NCI-H1436 treated with DMSO at 0.1 percent for 48 hours (cell line): ENCODE measurements at places on chromosomes 7 and 10.

DNA sequence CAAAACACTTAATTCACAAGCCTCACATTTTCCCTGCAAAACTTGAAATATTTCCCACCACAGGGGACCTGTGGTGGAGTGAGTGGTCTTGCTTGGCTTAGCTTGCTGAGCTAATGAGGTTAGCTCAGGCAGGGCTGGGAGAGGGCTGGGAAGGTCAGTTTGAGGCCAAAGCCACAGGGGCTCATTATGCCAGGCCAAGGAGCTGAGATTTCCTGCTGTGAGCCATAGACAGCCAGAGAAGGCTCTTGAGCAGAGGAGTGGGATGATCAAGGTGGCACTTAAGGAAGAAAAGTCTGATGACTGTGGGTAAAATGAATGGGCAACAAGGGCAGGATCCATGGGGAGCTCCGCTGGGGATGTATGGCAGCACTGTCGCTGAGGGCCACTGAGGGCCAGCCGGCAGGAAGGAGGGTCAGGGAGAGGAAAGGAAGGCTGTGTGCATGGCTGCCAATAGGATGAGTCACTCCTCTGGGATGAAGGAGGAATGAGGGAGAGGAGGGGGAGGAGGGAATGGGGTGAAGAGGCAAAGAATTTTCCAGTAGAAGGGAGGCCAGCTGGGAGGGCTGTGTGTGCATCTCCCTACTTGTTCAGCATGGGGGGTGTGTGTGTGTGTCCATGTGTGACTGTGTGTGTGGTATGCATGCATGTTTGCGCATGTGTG lies 18.7 kb upstream of the ZNF488 start:
- no peak for DNase-seq

DNA sequence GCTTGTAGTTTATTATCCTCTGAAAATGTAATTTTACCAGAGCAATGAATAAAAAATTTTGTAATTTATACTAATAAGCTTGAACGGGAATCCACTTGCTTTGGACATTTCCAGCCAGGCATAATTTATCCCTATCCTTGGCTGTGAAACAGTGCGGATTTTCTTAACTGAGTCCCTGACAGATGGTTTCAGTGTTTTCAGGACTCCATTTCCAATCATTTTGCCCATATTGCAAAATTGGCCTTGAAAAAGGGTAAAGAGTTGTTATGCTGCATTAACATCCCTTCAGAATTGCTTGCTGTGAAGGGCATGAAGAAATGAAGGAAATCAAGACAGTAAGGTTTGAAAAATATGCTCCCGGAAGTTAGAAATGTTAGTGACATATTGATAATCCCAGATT lies 57.7 kb downstream of the NXPH1 start:
- no peak for DNase-seq

- no peak for DNase-seq
These were observed 137.7 kb upstream of the TEX47 start for GRCh38 chr7:88933285-88933684.

- DNase-seq: no peak
These were observed 7.7 kb downstream of the ZNF33B start for GRCh38 chr10:42630537-42631134.

DNA sequence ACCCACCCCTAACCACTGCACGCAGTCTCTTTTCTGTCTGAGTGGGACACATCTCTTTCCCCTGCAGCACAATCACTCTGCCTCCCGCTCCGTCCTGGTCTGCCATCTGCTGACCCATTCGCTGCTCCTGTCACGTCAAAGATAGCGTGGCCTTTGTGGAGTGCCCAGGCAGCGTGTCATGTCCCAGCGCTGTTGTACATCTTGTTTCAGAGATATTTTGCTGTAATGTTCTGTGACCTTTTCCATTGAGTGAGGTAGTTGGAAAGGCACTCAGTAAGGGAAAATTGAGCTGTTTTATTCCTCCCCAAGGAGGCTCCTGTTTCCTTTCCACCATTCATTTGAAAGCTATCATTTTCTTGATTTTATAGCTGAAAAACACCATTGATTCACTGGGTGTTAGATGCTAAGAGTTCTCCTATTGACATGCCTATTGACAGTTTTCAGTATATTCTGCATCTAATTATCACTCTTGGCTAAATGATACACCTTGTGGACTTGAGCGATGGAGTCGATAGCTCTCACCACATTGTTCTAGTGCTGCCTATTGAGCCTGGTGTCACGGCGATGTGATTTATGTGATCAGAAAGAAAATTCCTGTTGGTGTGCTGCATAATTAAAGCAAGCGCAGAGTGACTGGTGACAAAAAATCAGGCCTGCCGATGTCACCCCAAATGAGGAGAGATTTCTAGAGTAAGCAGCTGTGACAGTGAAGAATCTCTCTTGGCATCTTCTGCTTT lies 372.6 kb downstream of the LRMDA start:
- DNase-seq: peak; percentile 83

- no peak for DNase-seq
These were observed 119.8 kb downstream of the NKX6-2 start for GRCh38 chr10:132665946-132666704.
